Chondrocyte (in vitro differentiated cells): ENCODE measurements at places on chromosomes 1 and 21.

DNA sequence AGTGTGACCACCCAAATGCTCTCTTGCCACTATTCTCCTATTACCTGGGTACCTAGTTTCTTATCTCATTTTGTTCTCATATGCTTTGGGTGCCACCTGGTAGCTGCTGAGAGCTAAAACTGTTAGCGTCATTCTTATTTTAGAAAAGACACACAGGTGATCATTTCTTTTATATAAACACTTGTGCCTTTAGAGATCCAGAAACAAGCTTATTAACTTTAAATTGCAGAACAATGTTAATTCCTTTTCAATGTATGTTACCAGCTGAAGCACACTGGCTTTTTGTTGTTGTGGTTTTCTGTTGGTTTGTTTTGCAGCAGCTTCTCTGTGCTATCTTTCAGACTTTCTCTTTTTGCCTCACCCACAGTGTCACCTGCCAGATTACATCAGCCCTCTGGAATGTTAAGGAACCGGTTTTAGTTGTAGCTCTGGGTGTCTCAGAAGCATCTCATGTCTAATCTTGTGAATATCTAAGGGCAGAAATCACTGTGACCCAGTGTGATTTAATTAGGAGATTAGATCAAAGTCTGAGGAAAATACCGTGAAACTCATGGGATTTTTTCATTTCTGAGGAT is 43.4 kb upstream of the SLC19A2 start:
- DNase-seq = no peak

DNA sequence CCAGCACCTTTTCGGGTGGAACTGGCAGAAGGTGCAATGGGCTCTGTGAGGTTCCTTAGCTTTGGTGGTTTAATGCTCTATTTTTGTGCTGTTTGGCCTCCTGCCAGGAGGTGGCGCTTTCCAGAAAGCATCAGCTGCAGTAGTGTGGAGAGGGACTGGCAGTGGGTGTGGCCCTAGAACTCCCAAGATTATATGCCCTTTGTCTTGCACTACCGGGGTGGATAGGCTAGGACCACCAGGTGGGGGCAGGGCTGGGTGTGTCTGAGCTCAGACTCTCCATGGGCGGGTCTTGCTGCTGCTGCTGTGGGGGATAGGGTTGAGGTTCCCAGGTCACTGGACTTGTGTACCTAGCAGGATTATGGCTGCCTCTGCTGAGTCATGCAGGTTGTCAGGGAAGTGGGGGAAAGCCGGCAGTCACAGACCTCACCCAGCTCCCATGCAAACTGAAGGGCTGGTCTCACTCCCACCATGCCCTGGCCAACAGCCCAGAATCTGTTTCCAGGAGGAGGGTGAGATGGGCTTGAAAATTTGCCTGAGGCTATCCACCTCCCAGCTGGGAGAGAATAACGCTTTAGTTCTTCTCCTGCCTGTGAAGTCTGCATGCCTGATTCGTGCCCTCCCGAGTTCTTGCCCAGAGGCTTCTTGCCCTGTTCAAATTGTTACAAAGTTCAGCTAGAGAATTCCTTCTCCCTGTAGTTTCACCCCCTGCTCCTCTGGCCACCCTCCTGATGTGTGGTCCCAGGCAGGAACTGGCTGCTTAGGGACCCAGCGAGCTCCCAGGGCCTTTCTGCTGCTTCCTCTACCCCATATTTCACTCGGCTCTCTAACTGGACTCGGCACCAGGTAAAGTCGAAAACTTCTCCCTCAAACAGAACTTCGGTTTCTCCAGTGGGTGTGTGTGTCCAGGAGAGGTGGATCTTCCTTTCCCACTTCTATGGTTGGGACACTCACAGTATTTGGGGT is 76.5 kb upstream of the BTG3 start:
- DNase-seq = no peak

DNA sequence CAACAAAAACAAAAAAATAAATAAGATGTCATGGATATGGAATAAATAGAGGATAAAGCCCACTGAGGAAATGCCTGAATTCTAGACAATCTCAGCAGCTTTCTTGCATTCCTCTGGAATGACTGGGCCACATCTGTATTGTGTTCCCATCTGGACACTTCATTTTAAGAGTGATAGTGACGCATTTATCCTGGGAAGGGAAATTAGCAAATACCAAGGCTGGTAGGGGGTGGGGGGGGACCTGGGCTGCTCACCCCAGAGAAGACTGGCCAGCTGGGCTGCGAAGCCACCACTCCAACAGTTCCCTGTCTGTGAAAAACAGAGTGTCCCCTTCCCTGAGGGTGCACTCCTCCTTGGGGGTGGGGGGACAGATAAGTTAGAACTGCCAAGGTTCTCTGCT is 106.3 kb downstream of the HIVEP3 start:
- no peak for DNase-seq

- no peak for DNase-seq
These were observed 44.1 kb upstream of the TINAGL1 start for GRCh38 chr1:31532173-31532572.

GRCh38 chr1:94325377-94326302 is 88.3 kb upstream of the ARHGAP29 start:
- no peak for DNase-seq

DNA sequence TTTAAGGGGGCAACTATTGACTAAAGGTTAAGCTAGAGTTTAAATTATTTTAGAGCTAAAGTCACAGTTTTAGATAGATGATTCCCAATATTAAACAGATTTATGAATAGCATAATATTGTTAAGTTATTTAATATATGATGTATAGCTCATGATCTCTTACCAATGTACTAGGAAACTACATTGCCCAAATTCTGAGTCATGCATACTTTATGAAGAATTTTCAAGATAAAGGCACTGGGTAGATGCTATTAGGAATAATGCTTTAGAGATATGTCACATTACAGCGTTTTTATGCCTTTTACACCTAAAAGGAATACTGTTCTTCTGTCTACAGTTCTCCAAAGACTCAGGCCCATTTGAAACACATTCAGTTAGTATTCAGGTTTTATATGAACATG is 215.1 kb downstream of the NCAM2 start:
- DNase-seq = no peak

- DNase-seq = no peak
These were observed 15.1 kb upstream of the PLA2G2E start for GRCh38 chr1:19938472-19938871.

DNA sequence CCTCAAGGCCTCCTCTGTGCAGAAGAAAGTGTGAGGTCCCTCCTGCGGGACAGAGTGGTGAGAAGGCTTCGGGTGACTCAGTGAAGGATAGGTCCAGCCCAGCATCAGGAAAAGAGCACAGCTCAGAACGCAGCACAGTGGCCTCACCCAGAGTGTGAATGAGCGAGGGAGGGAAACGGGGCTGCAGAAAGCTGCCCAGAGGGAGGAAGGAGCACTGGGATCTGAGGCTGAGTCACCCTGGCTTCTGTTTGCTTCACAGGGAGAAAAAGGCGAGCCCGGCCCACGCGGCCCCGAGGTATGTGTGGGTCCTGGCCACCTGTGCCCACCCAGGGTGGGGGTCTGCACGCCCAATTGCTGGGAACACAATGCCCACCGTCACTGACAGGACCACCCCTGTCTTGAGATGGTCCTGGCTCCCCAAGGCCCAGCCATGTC is 24.3 kb downstream of the COL6A2 start:
- peak; percentile 49 for DNase-seq

- DNase-seq = no peak
These were observed 21.8 kb downstream of the PTPRC start for GRCh38 chr1:198660341-198661261.

DNA sequence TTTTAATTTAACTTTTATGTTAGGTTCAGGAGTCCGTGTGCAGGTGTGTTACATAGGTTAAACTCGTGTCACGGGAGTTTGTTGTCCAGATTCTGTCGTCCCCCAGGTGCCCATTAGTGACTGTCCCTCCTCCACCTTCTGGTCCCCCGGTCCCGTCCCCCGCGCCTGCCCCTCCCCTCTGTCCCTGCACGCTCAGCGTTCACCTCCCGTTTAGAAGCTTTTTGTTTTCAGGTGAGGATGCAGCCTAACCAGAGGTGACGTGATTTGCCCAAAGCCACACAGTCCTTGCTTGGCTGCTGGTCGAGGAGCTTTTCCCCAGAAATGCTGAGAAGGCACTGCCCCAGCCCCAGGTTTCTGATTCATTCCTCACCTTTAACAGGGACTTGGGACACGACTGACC is 844 bp downstream of the C1orf146 start:
- DNase-seq = no peak

- DNase-seq = no peak
These were observed 330.5 kb upstream of the KAZN start for GRCh38 chr1:14267991-14268390.

- no peak for DNase-seq
These were observed 3.1 kb downstream of the CCDC190 start for GRCh38 chr1:162857850-162858249.

GRCh38 chr1:98929437-98929836 is 75.2 kb downstream of the PLPPR5 start:
- DNase-seq = no peak

DNA sequence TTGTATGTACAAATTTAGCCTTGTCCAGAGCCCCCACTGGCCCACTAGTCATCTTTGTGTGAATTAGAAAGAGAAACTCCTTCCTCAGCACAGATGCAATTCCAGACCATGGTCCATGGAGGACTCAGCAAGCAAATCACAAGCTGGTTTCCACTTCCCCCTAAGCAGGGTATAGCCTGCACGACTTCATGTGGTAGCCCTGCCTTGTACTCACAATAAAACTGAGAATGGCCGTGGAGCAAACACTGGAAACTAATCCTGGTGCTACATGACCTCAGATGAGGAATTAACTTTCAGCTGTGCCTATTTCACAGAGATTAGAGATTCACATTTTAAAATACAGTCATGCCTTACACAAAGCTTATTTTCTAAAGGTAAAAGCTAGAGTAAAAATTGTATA is 32.5 kb downstream of the KCNH1 start:
- no peak for DNase-seq

- DNase-seq = no peak
These were observed 17.8 kb upstream of the CHRM3 start for GRCh38 chr1:239368436-239369109.

DNA sequence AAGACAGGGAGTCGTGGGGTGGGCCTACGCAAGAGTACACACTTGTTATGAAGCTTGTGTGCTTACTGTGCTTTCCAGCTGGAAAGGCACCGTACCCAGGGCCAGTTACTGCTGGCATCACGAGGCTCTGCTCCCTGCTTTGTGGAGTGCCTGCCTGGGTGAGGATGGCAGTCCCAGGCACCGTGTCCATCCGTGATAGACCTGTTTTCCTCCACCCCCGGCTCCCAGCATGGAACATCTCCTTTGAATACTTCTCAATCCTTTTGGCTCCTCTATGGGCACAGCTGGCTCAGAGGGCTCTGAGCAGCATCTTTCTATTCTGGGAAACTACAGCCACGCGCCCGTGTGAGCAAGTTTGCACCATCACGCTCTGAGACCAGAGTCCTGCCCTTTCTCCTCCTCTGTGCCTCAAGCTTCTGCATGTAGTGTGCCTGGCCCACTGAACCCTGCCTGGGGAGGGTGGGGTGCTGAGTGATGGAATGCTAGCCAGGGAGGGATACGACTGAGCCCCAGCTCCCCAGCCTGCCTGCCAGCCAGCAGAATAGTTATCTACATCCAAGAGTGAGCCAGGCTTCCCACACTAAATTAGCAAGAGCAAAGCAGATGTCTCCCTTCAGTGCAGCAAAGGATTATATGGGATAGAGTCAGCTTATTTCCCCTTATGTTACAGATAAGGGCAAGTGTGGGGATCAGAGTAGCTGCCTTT is 7.1 kb upstream of the TNR start:
- no peak for DNase-seq

DNA sequence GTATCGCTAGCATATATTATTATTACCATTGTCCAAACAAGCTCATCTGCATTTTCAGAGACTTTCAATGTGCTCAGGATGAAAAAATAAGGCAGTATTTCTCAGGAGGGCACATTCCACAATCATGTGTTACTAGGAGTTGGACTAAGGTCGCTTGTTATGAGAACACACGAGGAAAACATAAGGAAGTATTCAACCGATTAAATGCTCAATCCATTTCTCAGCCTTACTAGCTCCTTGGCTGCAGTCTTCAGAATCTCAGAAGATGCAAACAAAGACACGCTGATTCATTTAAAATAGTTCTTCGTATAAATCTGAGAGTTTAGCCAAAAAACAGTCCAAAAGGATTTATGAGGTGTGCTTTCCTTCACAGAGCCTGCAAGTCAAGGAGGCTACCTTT is 82.0 kb upstream of the JAK1 start:
- DNase-seq = no peak
